ENCODE measurements at places on chromosomes 12 and 14. TPM values are rescaled to one million over a fixed set of nuclear protein-coding genes. Genes with fewer than 3 reads are reported as not detected.
A peak's percentile ranks its signal among the peaks of the same experiment; 100 is the strongest.

DNA sequence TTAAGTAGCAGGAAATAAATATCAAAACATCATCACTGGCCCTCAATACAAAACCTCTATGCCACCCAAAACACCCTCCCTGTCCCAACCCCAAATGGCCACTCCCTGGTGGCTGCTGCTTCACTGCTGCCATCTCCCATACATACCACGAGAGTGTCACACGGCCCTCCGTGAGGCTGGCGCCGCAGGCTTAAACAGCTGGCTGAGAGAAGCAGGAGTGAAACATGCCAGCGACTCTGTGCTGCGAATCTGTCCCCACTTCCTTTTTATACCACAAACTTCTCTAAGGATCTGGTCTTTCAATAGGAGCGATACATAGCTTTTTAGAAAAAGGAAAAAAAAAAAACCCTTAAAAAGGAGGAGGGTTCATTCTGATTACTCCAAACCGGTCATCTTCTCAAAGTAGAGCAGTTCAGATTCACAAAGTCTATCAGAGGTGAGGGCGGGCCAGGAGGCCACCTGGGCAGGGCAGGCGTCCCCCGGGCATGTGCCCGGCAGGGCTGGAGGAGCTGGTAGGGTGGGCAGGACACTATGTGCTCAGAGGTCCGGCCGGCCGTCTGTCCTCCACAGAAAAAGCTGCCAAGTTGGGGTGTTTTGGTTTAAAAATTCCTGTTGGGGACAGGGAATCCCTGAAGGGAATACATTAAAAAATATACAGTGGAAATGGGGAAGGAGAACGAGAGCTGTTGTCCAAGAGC, 26.5 kb downstream of the MAX start:
- H3K27me3 ChIP-seq: no peaks in the 10 kb centered on the region
- H3K27ac ChIP-seq: no peak overlapping the region
- no peak for DNase-seq
- H3K4me1 ChIP-seq: no peaks in the 10 kb centered on the region

TUNAR gene
- total RNA-seq: not detected

GRCh38 chr14:51318813-51319597, 79.0 kb downstream of the TMX1 start:
- peak overlapping the region; percentile 3 for H3K27ac ChIP-seq
- H3K4me1 ChIP-seq: peaks cover 6% of the 10 kb centered on the region
- DNase-seq: no peak
- no peak overlapping the region for H3K4me3 ChIP-seq
- H3K27me3 ChIP-seq: no peaks in the 10 kb centered on the region

GRCh38 chr12:51901881-51902280, 5.4 kb upstream of the ACVRL1 start:
- no peaks in the 10 kb centered on the region for H3K4me1 ChIP-seq
- no peak overlapping the region for H3K4me3 ChIP-seq
- no peaks in the 10 kb centered on the region for H3K27me3 ChIP-seq
- H3K36me3 ChIP-seq: no peaks in the 10 kb centered on the region

DNA sequence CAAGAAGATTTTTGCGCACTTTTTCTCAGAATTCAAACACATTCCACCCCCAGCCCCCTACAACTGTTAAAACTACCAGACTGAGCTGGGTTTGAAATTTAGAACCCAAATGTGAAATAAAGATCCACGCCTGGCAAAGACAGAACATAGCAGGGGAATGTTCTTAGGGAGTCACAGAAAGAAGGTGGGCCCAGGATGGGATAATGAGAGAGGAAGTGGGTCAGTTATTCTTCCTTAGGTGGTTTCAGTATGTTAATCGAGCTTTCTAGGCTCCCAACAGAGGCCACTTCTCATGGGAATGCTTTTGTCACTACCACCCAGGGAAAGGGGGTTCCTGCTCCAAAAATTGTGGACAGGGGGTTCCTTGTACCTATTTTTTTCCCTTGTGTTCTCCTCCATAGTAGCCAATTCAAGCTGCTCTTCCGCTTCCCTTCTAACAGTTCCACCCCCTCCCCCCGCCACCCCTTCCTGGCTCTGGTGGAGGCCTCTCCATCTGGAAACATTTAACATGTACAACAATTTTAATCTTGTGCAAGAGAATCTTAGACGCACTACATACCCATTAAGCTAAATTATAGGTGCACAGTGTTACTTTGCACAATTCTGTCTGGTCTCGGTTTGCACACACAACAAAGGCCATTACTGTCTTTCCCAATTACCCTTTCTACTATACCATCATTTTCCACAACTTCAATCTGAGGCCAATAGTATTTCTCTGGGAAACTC, 218.1 kb downstream of the MON2 start:
- H3K27ac ChIP-seq: peak overlapping the region; percentile 83
- peaks cover 2% of the 10 kb centered on the region for H3K4me1 ChIP-seq
- peak overlapping the region; percentile 11 for H3K4me3 ChIP-seq
- peak; percentile 70 for DNase-seq
- no peaks in the 10 kb centered on the region for H3K27me3 ChIP-seq
- no peaks in the 10 kb centered on the region for H3K36me3 ChIP-seq

- no peaks in the 10 kb centered on the region for H3K36me3 ChIP-seq
- H3K4me3 ChIP-seq: no peak overlapping the region
- no peak for DNase-seq
- H3K27me3 ChIP-seq: no peaks in the 10 kb centered on the region
Measured at GRCh38 chr12:43937947-43938346, 102.1 kb downstream of the TMEM117 start.
